GM12878 (cell line): ENCODE measurements at places on chromosomes 1 and 21.

- DNase-seq: no peak
These were observed 79.8 kb downstream of the AXDND1 start for GRCh38 chr1:179445593-179445992.

GRCh38 chr1:117061986-117062415, 1.9 kb downstream of the TTF2 start:
- peak; percentile 69 for DNase-seq

DNA sequence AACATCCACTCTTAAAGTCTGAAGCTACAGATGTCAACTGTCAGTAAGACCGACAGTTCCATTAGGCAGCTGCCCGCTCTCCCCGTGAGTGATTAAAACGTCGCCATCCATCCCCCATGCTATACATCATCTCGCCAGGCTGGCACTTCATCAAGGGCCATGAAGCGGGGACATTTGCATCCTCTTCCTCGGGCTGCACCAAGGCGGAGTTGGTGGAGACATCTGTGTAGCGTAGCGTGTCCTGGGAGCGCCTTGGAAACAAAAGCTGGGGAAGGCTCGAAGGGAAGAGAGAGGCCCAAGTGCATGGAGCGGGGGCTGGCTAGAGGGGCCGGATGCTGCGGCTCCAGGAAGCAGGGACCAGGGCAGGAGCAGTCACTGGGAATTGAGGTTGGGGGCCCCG, 250.1 kb downstream of the KAZN start:
- no peak for DNase-seq

- DNase-seq: peak; percentile 41
These were observed 78.1 kb upstream of the DNAH14 start for GRCh38 chr1:224851210-224851847.

DNA sequence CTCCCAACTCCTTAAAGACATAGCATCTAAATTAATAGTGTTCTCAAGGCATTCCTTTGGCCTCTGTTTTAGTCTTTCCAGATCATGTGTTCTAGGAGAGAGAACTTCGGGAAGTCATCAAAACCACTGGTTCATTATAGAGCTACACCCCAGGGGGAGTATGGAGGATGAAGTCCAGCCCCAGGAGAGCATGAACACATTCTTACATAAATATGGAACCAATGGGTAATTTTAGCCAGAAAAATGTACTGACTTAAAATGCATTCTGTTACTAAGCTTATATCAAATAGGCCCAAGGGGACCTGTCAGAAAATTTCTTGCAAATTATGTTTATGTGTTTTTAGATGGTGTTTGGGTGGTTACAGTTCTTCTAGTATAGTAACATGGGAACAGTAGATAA, 165.2 kb downstream of the NTMT2 start:
- no peak for DNase-seq

DNA sequence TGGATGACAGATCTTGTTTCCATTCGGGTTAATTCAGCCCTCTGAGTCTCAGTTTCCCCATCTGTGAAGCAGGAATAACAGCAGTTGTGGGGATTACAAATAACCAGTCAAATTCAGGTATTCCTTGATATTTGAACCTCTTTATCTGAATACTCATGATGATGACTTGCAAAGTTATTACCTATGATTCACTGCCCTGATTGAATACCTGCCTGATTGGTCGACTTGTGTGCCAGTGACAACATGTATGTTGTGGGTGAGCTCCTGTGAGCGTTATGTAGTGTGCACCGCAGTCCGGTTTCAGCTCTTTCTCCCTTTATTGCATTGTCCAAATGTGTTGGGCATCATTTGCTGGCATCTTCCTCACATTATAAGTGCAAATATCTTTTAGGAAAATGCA, 9.5 kb upstream of the TMEM61 start:
- DNase-seq: no peak

DNA sequence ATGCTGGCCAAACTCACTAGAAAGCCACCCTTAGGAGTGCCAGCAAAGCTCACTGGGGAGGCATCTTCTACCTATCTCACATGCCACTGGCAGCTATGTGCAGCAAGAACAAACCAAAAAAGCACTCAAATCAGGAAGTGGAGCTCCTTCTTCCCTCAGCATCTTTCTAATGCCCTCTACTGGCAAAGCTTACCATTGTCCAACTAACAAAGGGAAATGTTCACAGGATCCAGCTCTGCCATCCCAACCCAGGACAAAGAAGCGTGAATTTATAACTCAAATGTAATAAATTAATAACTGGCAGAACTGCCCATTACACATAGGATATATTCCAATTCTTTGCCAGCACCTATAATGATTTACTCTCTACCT, 38.9 kb downstream of the LEPR start:
- peak; percentile 4 for DNase-seq

DNA sequence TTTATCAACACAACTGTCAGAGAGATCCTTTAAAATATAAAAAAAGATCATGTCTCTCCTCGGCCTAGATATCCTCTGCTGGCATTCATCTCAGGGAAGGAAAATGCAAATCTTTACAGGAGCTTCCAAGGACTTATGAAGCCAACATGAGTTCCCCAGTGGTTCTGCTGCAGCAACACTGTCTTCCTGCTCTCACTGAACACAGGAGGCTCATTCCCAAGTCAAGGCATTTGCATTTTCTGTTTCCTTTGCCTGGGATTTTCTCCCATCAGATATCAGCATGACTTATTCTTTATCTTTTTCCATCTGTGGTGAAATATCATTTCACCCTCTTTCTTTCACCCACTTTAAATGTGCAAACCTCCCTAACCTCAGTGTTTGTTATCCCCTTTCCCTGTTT, 513.8 kb upstream of the ZP4 start:
- DNase-seq: no peak

- no peak for DNase-seq
These were observed 34.8 kb downstream of the CDCP2 start for GRCh38 chr1:54117815-54118563.

DNA sequence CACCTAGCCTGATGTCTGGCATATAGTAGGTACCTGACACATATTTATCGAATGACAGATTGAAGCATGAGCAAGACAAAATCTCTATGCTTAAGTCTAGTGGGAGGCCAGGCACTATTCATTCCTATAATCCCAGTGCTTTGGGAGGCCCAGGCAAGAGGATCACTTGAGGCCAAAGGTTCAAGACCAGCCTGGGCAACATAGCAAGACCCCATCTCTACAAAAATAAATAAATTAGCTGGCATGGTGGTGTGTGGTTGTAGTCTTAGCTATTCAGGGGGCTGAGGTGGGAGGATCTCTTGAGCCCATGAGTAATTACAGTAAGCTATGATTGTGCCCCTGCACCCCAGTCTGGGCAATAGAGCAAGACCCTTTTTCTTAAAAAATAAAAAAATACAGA, 23.2 kb upstream of the TUT4 start:
- no peak for DNase-seq

DNA sequence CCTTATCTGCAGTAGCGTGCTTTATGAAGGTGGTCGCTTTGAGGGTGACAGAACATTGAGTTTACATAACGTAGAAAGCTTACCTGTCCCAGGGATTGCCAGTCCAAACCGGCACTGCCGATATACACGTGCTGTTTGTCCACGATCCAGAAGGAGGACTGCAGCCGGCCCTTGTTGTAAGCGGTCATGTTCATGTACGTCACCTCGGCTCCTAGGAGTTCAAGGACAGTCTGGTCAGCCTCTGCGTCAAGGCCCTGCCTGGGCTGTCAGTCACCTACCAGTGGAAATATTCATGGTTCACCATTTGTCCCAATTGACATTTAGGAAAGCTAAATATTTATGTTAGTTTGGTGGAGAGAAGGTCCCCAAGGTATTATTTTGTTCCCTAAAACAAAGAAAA, 221.0 kb upstream of the MAP1LC3C start:
- no peak for DNase-seq

- DNase-seq: no peak
These were observed 71.4 kb downstream of the UCK2 start for GRCh38 chr1:165898837-165899236.

DNA sequence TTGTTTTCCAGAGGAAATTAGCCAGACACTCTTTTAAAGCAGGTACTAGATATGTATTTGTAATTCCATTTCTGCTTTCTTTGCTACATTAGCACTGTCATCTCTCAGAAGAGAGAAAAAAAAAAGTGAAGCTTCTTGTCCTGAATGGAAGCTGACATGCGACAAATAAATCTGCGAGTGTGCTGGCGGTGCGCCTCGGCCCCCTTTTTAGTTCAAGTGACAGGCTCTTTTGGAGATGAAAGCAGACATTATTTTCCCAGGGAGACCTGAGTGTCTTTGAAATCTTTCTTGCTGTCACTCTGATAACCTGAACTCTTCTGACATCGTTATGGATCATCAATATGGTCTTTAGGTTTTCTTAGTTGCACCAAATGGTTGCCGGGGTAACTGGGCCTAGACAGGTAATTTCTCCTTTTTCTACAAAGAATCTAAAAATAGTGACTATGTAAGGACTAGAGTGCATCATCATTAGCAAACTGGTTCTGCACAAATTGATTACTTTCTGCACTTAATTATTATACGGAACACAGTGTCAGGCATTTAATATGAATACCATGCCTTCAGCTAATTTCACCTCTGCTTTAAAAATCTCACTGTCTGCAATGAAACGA, 478.6 kb downstream of the PCP4 start:
- no peak for DNase-seq

DNA sequence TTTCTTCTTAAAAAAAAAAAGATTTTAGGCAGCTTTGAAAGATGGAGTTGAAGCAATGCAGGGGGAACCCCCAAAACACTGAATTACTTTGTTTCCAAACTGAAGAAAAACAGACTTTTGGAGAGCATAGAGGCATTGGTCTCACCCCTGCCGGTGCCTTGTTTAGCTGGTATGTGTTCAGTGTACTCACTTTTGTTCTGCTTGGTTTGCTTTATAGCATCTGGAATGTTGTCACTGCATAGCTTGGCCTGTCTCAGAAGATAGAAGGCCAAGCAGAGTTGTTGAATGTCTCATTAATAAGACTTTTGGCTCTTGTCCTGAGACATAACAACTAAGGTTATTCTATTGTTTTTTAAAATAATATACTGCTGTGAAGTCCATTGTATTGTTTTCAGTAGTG, 6.9 kb downstream of the THRAP3 start:
- no peak for DNase-seq

DNA sequence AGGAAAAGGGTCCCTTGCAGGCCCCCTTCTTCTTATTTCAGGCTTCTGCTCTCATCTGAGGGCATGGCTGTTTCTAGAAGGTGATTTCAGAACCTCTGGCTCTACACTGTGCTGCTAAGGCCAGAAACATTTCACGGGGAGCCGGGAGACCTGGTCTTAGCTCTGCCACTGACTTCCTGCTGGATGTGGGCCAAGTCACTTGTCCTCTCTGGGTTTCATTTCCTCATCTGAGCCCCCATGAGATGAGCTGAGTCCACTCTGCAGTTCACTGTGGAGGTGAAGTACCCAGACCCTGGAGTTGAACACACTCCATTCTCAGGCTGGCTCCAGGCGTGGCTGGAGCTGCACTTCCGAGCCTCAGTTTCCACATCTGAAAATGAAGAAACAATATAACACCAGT, 2.1 kb downstream of the PADI1 start:
- DNase-seq: peak; percentile 60

GRCh38 chr1:207823880-207824566, 72.2 kb downstream of the CD46 start:
- DNase-seq: peak; percentile 85

DNA sequence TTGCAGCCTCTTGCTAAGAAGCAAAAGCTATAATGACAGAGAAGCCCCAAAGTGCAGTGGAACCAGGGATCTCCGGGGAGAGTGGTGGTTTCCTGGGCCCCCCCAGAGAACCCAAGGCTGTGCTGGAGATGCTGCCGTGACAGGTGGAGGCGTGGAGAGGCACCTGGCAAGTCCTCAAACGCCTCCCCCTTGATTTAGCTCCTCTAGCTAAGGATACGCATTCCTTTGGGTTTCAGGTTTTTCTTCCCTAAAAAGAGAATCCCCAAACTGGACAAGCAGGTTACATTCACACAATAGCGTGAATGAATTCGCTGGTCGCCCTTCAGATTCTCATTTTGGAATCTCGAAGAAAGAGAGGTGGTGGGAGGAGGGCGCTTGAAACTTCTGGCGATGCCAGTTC, 853 bp upstream of the ATP1A1 start:
- no peak for DNase-seq
